Anterior cingulate cortex (tissue), 58 donors: ENCODE measurements at places on chromosomes 1 and 21.

- no peak for DNase-seq
Observed at GRCh38 chr1:7991504-7992440, 30.3 kb downstream of the PARK7 start.

GRCh38 chr21:19609611-19610010 is 1206.0 kb upstream of the TMPRSS15 start:
- DNase-seq: no peak

DNA sequence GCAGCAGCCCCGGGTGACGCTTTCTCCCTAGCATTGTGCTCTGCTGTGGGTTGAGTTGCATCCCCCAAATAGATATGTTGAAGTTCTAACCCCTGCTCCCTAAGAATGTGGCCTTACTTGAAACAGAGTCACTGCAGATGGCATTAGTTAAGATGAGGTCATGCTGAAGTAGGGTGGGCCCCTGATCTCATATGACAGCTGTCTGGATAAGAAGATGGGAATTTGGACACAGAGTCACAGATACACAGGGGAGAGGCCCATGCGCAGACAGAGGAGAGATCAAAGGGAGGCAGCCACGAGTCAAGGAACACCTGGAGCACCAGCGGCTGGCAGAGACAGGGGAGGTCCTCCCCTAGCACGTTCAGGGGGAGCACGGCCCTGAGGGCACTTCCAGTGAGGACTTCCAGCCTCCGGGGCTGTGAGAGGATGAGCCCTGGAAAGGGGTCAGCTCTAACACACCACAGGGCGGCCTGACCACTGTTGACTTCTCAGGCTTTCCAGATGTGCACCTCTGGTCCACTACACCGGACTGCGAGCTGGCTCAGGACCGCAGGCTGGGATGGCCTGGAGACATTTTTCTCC is 46.4 kb downstream of the ABCG1 start:
- no peak for DNase-seq

DNA sequence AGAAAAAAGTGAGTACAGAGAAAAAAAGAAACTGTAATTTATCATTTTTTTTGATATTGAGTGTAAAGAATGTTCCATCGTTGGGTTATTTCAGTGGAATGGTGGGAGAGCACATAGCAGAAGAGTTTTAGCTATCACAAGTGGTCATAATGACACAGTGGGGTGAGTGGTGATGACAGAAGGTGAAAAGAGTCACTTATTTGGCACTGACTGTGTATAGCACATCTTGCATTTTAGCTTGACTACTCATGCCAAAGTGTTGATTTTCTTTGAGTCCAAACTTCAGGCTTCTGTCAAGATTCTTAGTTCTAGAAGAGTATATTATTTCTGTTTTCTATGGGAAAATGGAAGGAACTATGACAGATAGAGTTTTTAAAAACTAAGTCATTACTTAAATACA is 261.2 kb downstream of the GRIK1 start:
- no peak for DNase-seq

- DNase-seq: peak; percentile 16
Observed at GRCh38 chr1:85628791-85629531, 48.4 kb downstream of the CCN1 start.

DNA sequence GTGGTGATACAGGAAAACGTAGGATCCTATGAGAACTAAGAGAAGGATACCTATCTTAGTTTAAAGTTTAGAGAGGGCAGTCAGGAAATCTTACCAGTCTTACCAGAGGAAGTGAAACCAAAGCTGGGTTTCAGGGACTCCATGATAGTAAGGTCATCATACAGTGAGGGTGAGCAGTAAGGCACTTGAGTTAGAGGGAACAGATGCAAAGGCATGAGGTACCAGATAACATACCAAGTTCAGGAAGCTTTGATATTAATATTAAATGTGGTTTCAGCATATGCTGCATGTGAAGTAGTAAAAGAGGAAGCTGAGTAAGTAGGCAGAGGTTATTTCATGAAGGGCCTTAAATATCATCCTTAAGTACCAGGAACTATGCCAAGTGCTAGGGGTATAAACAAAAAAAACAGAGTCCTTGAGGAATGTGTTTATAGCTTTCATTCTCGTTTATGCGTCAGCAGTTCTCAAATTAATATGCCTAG is 16.9 kb downstream of the ATG4C start:
- no peak for DNase-seq

DNA sequence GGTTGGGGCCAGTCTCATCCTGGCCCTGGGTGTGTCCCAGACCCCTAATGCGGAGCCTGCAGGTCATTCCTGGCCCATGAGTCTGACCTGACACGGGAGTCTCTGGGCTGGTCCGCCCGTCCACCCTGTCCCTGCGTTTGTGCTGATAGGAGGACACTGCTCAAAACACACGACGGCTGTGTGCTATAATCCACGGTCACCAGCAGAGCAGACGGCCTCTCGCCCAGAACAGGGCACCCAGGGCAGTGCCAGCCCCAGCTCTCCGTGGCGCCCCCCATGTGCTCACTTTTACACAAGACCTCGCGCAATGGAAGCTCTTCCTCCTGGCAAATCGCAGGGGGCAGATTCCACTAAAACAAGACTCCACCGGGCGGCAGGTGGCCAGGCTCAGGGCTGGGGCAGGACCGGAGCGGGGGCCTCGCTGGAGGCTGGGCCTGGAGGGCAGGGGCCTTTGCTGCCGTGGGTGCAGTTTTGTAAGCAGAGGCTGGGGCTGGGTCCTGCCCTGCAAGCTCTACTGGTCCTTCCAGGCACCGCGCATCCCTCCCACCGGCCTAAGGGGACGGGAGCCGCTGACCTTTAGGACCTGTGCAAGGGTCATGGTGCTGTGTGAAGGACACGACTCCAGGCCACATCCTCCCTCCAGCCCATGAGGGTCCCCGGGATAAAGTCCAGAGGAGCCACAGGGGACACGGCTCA is 10.6 kb upstream of the SLC19A1 start:
- no peak for DNase-seq

GRCh38 chr1:200627575-200628222 is 7.1 kb upstream of the KIF14 start:
- no peak for DNase-seq

GRCh38 chr1:238088560-238089290 is 198.0 kb upstream of the ZP4 start:
- no peak for DNase-seq

DNA sequence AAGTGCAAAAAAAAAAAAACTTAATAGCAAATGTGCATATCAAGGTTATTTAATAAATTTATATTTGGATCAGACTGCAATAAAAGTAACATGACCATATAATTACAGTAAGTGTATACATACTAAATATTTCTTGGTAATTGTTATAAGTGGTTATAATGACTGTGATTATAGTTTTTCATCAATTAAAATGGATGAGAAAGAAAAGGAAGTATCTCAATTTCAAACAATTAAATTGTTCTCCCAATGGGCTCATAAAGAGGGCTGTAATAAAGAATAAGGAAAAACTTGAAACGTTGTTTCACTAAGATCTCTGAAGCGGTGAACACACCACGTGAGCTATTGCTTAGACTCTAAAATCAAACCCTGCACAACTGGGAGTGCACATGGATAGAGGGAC is 104.1 kb downstream of the CDC42BPA start:
- no peak for DNase-seq

- no peak for DNase-seq
Observed at GRCh38 chr1:117681901-117682250, 76.0 kb downstream of the TENT5C start.

DNA sequence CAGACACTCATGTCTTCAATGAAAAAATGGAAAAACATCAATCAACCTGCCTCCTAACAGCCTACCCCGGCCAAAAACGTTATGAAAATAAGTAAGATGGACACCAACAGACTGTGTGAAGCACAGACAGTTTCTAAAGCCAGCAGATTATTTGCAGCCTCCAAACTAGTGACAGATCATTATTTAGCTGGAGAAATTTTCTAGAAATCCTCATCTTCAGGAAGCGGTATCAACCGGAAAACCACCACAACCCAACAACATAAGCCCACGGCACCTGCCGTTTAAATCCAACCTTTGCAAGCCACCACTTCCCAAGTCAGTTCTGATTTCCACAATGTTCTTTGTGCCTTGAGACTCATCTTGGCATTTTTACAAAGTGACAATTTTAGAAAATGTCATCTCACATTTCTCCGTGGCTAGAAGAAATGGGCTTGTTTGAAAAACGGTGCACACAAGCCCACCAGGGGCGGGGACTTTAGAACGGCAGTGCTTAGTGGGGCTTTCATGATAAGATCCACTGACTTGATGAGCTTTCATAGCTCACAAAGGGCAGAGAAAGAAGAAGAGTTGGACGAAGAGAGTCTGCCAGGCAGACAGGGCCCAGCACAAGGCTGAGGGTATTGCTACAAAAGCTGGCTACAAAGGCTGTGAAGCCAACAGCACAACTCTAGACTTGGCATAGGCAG is 34.5 kb downstream of the LRRC38 start:
- DNase-seq: no peak

DNA sequence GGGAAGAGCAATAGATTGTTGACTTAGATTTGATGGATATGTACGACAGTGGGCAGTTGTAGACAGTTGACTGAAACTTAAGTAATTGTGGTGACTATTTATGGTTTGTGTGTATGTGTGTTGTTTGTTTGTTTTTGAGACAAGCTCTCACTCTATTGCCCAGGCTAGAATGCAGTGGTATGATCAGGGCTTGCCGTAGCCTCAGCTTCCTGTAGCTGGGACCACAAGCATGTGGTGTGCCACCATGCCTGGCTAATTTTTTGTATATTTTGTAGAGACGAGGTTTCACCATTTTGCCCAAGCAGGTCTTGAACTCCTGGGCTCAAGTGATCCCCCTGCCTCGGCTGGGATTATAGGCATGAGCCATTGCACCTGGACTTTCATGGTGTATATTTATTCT is 9.8 kb downstream of the SDHC start:
- no peak for DNase-seq

- no peak for DNase-seq
Observed at GRCh38 chr1:61337037-61337436, 254.7 kb downstream of the NFIA start.

- DNase-seq: peak; percentile 73
Observed at GRCh38 chr1:171898941-171899340, 57.6 kb downstream of the DNM3 start.

GRCh38 chr1:1317420-1317819 is 7.0 kb downstream of the INTS11 start:
- no peak for DNase-seq

- no peak for DNase-seq
Observed at GRCh38 chr21:42763581-42764442, 110.4 kb downstream of the PDE9A start.

DNA sequence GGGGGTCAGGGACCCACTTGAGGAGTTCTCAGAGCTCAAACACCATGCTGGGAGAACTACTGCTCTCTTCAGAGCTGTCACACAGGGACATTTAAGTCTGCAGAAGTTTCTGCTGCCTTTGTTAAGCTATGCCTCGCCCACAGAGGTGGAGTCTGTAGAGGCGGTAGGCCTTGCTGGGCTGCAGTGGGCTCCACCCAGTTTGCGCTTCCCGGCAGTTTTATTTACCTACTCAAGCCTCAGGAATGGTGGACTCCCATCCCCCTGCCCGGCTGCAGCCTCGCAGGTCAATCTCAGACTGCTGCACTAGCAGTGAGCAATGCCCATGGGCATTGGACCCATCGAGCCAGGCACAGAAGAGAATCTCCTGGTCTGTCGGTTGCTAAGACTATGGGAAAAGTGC is 706.4 kb downstream of the LRRIQ3 start:
- DNase-seq: no peak

GRCh38 chr1:44812822-44813543 is 4.7 kb downstream of the BTBD19 start:
- DNase-seq: no peak

DNA sequence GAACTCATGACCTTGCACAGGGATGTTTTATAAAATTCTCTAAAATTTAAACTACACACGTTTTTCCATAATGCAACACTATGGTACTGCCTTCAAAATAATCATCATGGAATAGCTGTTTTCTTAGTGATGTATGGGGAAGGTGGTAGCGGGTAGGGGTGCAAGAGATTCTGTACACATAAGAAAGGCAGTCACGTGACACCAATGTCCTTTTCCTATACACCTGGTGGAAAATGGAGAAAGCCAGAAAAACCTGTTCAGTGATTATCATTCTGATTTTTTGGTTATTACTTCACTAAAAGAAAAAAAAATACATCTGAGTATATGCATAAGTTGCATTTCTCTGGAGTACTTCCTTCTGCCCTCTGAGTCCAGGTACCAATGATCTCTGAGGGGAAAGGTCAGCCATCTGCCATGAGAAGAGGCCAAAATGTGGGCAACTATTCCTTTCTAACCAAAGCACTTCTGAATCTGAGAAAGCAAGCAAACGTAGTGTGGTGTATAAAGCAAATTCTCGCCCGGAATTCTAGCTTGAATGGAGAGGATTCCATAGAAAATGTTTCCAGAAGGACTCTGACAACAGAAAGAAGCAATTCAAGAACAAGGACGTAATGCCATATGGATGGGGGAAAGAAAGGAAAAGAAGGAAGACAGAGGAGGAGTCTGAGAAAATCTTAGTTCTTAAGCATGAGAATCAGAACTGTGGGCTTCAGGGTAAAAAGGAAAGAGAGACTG is 137.3 kb downstream of the RERE start:
- DNase-seq: no peak

GRCh38 chr1:53482441-53483153 is 23.4 kb downstream of the DMRTB1 start:
- DNase-seq: no peak

- DNase-seq: no peak
Observed at GRCh38 chr1:167651161-167651693, 21.2 kb downstream of the RCSD1 start.

DNA sequence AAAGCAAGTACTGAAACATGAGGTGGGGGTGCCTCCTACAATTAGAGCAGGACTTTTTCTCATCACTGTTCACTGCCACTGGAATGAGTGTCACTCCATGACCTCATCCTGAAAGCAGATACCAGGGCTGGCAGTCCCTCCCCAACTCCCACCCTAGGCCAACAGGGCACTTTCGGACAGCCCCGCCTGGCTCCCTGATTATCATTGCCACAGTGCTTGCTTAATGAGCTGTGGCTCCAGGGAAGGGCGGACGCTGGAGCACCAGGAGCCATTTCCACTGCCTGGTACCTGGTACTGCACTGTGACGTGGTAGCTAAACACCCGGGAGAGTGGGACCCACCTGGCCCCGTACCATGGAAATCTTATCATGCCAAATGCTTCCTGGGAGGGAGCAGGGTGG is 22.3 kb downstream of the SLC9A1 start:
- no peak for DNase-seq

- peak; percentile 1 for DNase-seq
Observed at GRCh38 chr1:112358798-112359408, 37.1 kb upstream of the CTTNBP2NL start.

- DNase-seq: no peak
Observed at GRCh38 chr1:204780630-204781029, 90.0 kb upstream of the NFASC start.

- DNase-seq: no peak
Observed at GRCh38 chr1:77560741-77561140, 121.7 kb downstream of the ZZZ3 start.
